ENCODE measurements at places on chromosomes 7 and 10.

DNA sequence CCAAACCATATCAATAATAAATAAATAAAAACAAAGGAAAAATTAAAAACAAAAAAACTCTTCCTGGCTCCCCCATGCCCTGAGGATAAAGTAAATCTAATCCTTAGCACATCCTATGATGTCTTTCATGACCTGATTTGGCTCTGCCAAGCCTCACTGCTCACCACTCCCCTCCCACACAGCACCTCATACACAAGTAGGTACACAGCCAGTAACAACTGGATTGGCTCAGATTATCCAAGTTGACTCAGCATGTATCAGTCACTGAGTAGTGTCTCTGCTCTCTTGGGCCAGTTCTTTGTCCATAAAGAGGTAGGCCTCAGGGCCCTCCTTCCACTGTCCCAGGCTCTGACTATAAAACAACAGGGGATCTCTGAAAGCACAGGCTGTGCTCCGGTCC, 99.6 kb downstream of the STRA8 start:
- no peak for DNase-seq

GRCh38 chr7:111677848-111678247, 115.6 kb upstream of the IMMP2L start:
- DNase-seq, result no peak

GRCh38 chr10:62618054-62618453, 186.5 kb upstream of the ADO start:
- no peak for DNase-seq

- peak; percentile 8 for DNase-seq
Measured at GRCh38 chr7:123492485-123492884, 41.9 kb downstream of the IQUB start.

- DNase-seq, result no peak
Measured at GRCh38 chr7:144720149-144720548, 115.7 kb downstream of the TPK1 start.

DNA sequence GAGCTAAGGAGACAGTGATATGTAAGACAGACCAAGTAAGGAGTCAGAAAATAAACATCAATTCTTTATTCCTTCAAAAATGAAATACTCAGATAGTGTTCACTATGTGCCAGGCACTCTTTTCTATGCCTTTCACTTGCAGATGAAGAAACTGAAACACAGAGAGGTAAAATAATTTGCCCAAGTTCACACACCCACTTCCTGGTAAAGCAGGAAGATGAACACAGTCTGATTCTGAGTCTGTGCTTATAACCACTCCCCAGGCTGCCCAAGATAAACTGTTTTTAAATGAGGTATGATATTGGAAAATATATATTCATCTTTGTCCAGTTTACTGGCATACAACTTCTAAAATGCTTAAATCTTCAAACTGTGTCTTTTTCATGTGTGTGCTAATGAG, 294.4 kb upstream of the NPVF start:
- DNase-seq, result peak; percentile 10

DNA sequence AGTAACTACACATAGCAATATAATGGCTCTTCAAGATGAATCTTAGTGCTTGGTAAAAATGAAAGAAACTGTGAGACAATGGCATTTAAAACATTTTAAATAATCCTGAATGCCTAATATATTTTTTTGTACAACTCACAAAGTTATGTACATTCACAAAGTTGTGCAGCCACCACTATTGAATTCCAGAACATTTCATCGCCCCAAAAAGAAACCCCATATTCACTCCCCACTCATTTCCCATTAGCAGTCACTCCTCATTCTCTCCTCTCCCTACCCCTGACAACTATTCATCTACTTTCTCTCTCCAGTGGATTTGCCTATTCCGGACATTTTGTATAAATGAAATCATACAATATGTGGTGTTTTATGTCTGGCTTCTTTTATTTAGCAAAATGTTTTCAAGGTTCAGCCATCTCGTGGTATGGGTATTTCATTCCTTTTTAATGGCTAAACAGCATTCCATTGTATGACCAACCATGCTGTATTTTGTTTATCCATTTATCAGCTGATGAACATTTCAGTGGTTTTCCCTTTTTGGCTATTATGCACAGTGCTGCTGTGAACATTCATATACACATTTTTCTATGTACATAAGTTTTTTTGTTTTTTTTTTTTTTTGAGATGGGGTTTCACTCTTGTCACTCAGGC, 34.7 kb downstream of the ENTPD7 start:
- no peak for DNase-seq

GRCh38 chr7:53426145-53426750, 390.8 kb downstream of the POM121L12 start:
- no peak for DNase-seq

GRCh38 chr10:110865186-110865808, 6.4 kb upstream of the PDCD4 start:
- DNase-seq, result no peak

GRCh38 chr7:750111-750905, 23.2 kb upstream of the PRKAR1B start:
- no peak for DNase-seq

DNA sequence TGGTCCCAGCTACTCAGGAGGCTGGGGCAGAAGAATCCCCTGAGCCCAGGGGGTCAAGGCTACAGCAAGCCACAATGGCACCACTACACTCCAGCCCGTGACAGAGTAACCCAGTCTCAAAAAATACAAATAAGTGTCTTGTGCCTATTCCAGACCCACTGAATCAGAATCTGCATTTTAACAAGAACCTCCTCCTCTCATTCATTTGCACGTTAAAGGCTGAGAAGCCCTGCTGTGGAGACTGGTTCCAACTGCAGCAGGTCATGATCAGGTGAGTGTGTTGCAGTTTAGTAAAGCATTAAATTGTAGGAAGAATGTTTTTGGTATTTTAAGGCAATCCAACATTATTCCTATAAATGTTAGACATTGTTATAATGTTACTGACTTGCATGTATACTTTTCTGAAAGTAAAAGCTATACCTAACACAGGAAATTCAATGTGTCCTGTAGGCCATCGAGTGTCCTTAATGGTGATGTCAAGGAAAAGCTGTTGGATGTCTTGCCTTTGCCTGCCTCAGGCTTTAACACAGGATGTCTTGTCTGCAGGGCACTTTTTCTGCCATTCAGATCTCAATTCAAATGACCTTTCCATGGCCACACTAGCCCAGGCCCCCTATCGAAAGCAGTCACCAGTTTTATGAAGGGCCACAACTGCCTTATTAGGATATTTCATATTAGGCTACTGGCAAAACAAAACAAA, 30.4 kb downstream of the MKRN1 start:
- DNase-seq, result no peak
